ENCODE measurements at places on chromosomes 1 and 21.
A peak's percentile ranks its signal among the peaks of the same experiment; 100 is the strongest.

- no peak for DNase-seq
These were observed 10.2 kb upstream of the CHIT1 start for GRCh38 chr1:203239526-203240305.

DNA sequence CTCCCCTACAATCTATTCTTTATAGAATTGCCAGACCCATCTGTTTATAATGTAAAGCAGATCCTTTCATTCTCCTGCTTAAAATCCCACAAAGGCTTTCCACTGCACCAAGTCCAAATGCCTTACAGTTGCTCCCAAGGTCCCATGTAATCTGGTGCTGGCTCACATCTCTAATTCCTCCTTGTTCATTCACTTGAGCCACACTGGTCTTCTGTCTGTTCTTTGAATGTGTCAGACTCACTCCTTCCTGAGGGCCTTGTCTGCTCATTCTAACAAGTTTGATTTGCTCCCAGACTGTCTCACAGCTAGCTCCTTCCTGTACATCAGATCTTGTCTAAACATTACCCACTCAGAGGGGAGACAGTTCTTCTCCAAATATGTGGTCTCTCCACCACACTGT lies 38.9 kb downstream of the ALG14 start:
- DNase-seq, result no peak

GRCh38 chr1:197994907-197995407 lies 77.8 kb downstream of the LHX9 start:
- no peak for DNase-seq

DNA sequence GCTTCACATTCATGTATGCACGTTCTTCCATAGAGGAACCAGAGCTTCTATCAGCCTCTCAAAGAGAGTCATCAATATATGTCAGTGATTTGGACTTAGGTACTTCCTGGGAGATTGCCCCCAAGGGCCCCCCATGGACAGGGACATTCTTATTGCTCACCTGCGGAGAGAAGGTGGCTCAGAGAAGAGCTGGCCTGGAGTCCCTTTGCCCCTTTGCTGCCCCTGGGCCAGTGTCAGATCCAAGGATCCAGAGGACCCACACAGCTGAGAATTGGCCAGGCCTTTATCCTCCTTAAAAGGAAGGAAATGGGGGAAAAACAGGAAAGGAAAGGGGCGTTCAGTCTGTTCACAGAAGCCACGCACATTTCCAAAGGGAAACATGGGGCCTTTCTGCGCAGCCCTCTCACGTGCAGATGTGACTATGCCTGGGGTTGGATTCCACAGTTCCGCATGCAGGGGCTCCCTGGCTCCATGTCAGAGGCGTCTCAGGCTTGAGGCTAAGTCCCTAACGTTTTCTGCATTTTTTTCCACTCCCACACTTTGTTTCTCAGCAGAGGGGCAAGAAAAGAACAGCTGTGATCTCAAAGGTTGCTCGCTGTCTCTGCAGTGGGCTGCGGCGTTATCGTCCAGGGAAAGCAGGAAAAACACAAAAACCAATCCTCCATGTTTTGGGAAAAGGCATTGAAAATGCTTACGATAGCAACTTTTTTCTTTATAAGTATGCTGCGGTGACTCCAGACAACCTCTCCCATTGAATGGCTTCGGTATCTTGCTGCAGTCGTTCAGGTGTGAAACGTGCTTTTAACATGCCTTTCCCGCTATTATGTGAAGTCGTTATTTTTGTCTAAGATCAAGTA lies 5.9 kb downstream of the C1orf226 start:
- DNase-seq, result no peak

DNA sequence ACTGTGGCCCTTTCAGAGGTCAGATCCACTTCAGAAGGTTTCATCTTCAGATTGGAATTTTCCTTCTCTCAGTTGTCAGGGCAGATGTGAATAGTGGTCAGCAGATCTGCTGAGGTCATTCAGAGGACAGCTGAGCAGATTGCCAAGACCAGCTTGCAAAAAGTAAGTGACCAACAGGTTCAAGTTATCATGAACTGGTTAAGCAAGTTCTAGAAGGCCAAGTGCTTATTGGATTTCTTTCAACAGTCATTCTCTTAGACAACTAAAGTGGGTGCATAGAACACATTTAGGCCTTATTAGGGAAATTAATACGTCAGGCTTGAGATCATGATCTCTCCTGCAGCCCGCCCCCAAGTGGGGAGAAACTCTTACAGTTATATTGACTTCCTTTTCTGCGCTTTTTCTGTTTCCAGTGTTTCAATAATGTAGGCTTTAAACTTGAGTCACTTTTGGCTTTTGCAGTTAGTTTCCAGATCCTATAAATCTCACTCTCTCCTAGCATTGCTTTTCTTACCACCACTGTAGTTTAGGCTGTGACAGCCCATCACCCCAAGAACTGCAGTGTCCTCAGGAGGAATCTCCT lies 96.4 kb downstream of the C1orf21 start:
- DNase-seq, result no peak

DNA sequence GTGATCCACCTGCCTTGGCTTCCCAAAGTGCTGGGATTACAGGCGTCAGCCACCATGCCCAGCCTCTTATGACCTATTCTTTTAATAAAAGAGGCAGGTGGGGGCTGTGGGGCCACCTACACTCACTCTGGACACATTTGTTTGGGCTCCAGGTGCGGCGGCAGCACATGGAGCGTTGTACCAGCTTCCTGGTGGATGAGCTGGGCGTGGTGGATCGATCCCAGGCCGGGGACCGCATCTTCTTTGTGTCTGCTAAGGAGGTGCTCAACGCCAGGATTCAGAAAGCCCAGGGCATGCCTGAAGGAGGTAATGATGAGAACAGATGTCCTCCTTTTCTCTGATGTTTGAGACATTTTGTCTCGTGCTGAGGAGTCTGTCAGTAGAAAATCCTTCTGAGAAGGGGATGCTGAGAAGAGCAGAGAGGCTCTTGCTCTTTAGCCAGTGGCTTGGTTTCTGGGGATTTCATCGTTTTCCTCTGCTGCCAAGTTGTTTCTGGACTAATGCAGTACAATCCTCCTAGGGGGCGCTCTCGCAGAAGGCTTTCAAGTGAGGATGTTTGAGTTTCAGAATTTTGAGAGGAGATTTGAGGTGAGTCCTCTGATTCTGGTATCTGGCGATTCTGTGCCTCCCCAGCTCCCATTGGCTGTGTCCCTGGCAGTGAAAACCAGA lies 17.9 kb upstream of the MIIP start:
- peak; percentile 80 for DNase-seq

- DNase-seq, result no peak
These were observed 38.2 kb downstream of the GLIS1 start for GRCh38 chr1:53700776-53701175.

DNA sequence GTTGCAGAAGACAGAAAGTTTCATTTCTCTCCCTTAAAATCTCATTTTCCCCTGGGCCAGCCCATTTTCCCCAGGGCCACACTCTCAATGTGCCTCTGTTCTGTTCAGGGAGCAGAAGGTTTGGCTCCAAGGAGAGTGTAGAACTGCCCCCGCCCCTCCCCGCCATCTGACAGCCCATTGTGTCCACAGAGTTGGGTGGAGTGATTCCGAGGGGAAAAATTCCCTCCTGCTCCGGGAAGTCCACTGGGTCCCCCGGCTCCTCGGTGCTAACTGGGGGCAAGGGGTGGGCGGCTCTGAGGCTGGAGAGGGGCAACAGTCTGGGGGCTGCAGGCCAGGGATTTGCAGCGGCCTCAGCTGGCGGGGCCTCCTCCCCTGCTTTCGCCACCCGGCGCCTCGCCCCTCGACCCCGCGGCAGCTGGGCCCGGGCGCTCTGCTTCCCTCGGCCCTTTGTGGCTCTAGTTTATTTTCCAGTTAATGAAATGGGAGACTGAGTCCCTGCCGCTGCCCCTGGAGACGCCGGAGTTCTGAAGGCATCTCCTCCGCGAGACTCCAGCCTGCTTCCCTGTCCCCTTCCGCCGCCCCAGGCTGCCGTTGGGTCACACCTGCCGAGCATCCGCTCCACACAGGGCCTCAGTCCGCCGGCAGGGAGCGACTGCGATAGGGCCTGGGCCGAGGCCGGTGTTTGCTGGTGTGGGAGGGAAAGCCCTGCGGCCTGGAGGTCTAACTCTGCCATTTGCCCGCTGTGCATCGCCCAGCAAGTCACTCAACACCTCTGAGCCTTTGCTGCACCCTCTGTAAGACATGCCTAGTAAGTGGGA lies 14.7 kb upstream of the KIRREL1 start:
- no peak for DNase-seq

GRCh38 chr1:53286955-53287354 lies 40.9 kb downstream of the LRP8 start:
- no peak for DNase-seq

DNA sequence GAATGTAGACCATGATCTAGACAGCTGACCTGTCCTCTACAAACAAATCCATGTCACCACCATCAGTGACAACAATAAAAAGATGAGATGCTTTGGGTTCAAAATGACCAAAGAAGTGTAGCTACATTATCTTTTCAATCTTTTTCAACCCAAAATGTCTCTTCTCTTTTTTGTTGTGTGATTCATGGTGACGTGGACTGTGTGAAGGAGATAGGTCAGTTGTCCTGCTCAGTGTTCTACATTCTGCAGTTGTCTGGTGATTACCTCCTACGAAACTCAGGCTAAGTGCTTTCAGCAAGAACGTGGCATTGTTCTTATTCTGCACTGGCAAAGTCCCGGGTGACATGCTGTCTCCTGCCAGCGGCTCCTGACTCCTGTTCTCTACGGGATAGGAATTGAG lies 73.1 kb downstream of the PRKAB2 start:
- no peak for DNase-seq

DNA sequence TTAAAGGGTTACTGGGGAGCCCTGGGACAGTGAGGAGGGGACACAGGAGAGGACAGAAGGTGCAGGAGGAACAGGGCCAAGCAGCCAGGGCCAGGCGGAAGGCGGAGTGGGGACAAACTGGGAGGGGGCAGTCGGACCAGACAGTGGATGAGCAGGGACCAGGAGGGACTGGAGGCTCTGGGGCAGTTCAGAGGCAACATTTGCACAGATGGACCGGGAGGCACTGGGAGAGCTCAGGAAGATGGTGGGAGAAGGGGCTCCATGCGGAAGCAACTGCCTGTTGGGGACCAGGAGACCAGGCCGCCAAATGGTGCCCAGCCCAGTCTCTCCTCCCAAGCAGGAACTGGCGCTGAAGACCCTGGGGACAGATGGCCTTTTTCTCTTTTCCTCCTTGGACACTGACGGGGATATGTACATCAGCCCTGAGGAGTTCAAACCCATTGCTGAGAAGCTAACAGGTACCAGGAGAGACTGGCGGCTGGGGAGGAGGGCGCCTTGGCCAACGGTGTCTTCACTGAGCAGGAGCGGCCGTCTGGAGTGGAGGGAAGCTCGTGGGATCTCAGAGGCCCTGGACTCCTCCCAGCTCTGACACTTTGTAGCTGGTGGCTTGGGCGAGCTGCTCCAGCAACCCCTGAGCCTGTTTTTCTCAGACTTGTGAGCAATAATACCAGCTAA lies 847 bp downstream of the SELENON start:
- DNase-seq, result no peak

DNA sequence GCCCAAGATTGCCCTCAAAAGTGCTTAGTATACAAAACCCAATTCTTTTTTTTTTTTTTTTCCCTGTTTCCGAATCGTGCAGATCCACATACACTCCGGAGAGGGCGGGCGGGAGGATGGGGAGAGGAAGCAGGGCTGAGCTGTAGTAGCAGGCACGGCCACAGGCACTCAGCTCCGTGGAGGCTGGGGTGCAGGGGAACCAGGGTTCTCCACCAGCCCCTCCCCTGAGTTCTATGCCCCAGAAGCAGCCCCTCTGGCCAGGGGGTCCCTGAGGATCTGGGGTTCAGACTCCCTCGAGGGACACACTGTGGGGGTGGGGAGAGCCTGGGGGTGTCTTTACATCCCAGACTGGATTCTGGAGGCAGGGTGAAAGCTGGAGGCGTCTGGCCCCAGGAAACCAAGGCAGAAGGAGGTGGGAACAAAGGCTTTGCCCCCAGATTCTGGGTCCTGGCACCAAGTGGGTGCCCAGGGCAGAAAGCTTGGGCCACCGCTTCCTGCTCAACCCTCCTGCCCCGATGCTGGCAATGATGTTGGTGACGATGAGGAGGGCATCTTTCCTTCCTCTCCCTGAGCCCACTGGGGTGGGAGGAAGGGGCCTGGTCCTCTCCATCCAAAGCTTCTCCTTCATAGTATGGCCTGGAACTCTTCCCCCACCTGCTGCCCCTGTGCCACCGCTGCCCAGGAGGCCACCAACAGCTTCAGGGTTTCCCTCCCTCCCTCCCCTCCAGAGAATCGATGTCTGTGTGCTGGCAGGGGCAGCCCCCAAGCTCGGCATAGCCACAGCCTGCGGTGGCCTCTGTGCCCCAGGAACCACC lies 106.4 kb upstream of the TARDBP start:
- no peak for DNase-seq

- no peak for DNase-seq
These were observed 973 bp downstream of the SDF4 start for GRCh38 chr1:1230656-1231399.

DNA sequence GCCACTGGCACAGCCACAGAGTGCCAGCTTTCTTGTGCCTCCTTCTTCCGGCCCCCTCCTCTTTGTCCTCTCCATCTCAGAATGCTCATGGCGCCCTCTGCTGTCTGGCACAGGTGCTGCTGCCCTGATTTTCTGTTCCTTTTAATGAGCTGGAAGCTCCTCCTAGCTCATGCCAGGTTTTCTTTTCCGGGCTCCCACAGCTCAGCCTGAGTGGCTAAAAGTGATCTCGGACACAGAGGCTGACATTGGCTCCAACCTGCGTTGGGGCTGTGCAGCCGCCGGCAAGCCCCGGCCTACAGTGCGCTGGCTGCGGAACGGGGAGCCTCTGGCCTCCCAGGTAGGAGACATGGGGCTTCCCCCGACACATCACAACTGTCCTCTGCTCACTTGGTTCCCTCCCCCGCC lies 18.7 kb downstream of the CNTN2 start:
- peak; percentile 88 for DNase-seq

- peak; percentile 87 for DNase-seq
These were observed 23.3 kb downstream of the CELA3A start for GRCh38 chr1:22024485-22025367.

GRCh38 chr21:42737951-42738590 lies 84.7 kb downstream of the PDE9A start:
- DNase-seq, result no peak

GRCh38 chr1:193890935-193891334 lies 704.5 kb upstream of the B3GALT2 start:
- no peak for DNase-seq

DNA sequence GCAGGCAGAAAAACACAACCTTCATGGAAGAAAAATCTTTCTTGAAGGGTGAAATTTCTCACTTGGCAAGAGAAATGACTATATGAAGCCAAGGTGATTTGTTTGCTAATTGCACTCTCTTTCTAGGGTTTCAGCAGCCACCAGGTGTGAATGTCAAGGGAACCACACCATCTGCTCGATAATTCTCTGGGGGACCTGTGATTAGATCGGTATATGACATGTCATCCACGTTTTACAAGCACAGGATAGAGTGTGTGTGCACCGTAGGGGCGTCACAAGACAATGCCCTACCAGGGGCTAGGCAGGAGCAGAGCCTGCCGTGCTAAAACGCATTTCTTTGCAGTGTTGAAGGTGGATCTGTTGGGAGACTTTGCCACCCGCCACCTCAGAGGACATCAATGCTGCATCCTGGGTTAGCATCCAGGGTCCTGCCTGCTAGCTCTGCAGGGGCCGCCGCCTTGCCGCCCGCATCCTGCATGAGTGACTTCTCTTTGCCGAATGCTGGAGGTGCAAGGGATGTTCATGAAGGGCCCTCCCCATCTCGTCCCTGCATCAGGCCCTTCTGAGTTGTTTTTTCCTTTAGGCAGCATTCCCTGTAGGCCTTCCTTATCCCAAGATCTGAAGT lies 37.8 kb upstream of the CCSAP start:
- DNase-seq, result no peak

GRCh38 chr1:27614625-27615344 lies 10.8 kb upstream of the AHDC1 start:
- no peak for DNase-seq

- DNase-seq, result no peak
These were observed 350.9 kb downstream of the S1PR1 start for GRCh38 chr1:101587741-101588140.

Measured in activated CD8-positive, alpha-beta memory T cell treated with anti-CD3 and anti-CD28 coated beads, Interleukin-2, amount 50 U/mL, for 48 hours (primary cell).